Stimulated activated CD8-positive, alpha-beta memory T cell treated with anti-CD3 and anti-CD28 coated beads, Interleukin-2, amount 100 ng/mL, for 48 hours (primary cell): ENCODE measurements at places on chromosomes 5 and 9.

GRCh38 chr5:120062515-120062917 lies 401.6 kb upstream of the PRR16 start:
- no peak for DNase-seq

GRCh38 chr9:90773617-90774016 lies 28.0 kb upstream of the SYK start:
- no peak for DNase-seq

- no peak for DNase-seq
Measured at GRCh38 chr5:133884569-133885311, 83.7 kb downstream of the C5orf15 start.

DNA sequence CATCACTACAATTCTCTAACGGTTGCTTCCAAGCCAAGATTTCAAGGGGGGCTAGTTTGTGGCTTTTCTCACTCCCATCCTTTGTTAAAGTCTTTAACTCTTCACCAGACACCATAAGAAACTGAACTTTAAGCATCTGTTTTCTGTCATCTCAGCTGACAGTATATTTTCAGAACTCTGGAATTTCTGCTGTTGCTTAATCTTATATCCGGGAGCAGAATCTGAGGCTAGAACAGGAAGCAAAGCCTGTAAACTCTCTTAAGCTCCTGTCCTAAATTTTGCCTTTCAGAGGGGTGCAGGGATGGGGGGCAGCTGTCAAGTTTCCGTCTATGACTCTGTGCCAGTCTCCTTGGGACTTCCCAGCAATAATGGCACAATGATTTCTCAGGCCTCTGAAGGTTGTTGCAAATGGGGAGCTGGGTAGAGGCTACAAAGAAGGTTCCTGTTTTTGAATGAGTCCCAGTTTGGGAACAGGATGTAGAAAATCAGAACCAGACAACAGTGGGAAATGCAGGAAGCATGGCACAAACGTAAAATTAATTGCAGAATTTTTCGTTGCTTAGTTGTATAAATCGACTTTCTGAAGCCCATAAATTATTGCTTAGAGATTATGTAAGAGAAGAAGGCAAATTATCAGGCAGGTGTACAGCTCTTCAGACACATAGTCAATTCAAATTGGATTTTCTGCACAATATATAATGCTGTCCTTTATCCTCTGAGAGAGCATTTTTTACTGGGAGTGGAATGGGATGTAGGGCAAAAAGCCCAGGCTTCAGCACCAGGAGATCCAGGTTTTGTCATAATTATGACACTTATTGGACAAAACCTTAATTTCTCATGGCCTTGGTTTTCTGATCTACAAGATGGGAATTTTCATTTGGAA lies 430.9 kb downstream of the DMAC1 start:
- DNase-seq = no peak

- no peak for DNase-seq
Measured at GRCh38 chr5:125059255-125060002, 313.0 kb upstream of the ZNF608 start.

- no peak for DNase-seq
Measured at GRCh38 chr5:2131196-2131595, 248.5 kb upstream of the IRX4 start.

DNA sequence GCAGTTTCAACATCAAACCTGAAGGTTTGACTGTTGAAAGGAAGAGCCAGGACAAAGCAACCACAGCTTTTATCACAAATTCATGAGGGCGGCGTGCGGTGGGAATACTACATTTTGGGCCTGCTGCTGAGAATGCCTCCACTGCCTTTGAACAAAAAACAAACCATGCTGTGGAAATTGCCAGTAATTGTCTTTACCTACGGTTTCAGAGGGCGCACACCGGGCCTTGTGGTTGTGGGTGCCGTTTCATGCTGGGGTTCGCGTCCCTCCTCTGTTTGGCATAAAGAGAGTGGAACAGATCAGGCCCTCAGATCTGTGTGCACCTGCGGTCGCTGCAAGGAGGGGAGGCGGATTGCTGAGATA lies 27.6 kb upstream of the TCF7 start:
- DNase-seq = peak; percentile 61

GRCh38 chr9:2047144-2047671 lies 32.1 kb downstream of the SMARCA2 start:
- no peak for DNase-seq

GRCh38 chr5:52269401-52269800 lies 518.3 kb upstream of the ITGA1 start:
- no peak for DNase-seq

DNA sequence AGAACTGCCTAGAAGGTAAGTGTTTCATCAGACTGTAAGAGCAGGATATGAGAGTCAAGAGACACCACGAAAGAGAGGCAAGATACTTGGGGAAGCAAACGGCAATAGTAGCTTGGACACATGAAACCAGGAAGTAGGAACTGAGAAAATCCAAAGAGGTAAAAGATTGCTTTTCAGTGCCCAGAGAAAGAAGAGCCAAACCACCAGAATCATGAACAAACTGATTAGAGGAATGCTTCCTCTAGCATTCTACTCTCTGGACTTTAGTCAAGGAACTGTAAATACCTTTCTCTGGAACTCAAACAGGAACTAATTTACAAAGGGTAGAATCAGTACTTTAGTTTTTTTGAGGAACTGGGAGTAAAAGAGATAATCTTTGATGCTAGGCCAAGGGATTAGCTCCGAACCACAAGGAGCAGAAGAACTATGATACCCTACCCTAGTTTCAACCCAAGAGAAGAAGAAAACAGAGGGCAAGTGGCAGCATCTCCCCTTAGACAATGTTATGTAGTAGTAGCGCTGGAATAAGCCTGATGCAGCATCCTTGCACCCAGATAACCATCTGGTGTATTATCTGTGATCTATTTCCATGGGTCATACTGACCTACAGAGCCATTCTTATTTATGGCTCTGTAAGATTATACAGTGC lies 41.3 kb downstream of the EFCAB9 start:
- DNase-seq = no peak

GRCh38 chr5:167763772-167764171 lies 527.7 kb upstream of the WWC1 start:
- no peak for DNase-seq

- no peak for DNase-seq
Measured at GRCh38 chr9:108639696-108640095, 216.1 kb downstream of the ACTL7B start.

GRCh38 chr9:98833090-98833956 lies 25.9 kb downstream of the GALNT12 start:
- DNase-seq = no peak

GRCh38 chr5:143056792-143057579 lies 286.8 kb downstream of the ARHGAP26 start:
- no peak for DNase-seq

- no peak for DNase-seq
Measured at GRCh38 chr9:94084314-94084713, at the start of gene PTPDC1. PTPDC1 (plus strand) TSS chr9:94084464; CDS start chr9:94084531, 67 bp downstream.

GRCh38 chr5:151148583-151148982 lies 9.0 kb downstream of the ANXA6 start:
- DNase-seq = no peak

GRCh38 chr5:172713113-172713808 lies 57.7 kb downstream of the DUSP1 start:
- DNase-seq = peak; percentile 59

DNA sequence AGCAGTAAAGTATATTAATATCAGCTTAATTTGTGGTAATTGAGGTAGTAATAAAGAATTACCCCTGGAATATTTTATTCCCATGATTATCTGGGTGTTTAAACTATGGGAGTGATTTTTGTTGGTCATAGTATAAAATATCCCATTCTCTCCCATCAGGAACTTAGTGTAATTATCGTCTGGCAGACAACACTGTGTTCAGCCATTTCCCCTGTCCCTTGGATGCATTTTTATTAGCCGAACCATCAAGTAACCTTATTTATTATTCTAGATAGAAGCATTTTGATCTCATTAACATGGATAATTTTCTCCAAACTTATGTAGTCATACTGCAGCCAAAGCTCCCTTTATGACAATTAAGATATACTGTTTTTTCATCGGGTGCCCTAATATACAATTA lies 320.8 kb downstream of the MAT2B start:
- DNase-seq = no peak

DNA sequence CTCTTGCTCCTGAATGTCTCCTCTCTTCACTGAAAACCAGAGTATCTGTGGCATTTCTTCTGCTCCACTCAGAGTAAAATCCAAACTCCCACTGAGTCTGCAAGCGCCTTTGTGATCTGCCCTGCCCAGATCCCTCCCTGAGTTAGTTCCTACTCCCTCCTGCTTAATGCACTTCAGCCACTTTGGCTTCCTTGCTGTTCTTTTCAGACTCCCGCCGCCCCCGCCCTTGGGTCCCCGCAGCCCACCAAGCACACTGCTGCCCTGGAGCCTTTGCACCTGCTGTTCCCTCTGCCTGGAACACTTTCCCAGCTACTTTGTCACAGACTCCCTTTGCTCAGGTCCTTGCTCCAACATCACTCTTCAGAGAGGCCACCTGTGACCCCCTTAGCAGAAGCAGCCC lies 127.2 kb upstream of the SLC25A48 start:
- no peak for DNase-seq

DNA sequence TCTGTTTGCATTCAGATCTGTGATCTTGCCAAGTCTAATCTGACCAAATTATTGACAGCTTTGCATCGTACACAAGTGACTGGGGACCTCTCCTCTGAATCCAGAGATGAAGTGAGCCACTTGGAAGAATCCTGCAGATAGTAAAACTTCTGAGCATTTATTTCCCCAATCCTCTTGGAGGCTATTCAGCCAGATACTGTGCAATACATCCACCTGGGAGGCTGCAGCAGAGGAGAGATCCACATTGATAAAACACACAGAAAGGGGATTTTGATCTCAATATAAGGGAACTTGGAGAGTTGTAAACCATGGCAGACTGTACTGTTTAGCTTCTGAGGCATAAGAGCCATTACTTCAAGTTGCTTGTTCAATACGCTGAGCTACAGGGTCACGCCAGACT lies 654.6 kb downstream of the MTRR start:
- DNase-seq = no peak
